ENCODE measurements at places on chromosomes 16 and 17.

DNA sequence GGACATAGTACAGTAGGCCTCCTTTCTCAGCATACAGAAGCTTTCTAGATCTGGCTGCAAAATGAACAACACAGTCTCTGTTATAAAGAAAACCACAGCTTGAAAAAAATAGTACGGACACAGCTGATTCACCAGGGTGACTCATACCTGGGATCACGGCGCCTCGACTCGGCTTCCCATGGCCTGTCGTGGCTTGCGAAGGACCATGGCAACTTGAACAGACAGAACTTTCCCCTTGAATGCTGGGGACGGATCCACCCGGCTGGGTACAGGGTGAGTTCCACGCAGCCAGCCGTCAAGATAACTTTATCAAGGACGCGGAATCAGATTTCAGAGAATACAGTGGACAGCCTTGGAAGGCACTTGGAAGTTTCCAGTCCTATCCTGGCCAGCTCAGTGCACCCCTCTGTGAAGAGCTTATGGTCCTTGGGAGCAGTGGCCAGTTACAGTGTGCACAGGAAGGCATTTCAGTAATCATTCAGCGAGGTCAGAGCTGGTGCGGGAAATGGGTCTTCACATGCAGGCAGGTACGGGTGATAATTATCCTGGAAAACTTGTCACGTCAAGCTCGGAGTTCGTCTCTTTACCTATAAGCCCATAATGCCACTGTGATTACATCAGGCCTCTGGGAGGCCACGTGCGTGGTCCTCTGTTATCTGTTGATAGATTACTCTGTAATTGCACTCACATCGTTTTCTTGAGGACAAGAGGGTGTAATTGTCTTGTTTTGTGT lies 57.9 kb upstream of the MAF start:
- no peak for DNase-seq

DNA sequence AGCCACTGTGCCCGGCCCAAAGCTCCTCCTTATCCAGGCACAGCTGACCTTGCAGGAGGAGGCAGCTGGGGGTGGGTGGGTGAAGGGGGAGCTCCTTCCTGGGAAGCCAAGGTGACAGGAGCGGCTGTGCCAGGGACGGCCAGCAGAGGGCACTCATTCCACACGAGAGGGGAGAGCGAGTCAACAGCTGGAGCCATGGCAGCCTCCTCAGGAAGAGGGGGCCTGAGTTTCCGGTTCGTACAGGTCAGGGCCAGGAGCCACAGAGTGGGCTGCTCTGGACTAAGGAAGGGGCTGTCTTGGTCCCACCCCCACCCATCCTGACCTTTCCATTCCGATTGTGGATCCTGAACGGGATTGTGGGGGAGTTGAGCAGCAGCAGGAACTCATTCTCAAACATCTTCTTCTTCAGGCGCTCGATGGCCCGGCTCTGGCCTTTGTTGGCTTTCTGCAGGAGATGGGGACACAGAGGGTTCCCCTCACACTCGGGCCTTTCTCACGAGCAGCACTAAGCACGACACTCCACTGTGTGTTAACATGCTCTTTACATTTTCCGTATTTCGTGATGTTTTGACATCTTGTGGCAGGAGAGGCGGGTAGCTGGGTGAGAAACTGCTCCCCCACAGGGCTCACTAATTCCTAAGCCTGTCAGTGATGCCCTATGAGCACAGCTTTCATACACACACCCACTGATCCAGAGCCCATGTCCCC lies 61.6 kb downstream of the TIMM22 start:
- DNase-seq, result peak; percentile 65

DNA sequence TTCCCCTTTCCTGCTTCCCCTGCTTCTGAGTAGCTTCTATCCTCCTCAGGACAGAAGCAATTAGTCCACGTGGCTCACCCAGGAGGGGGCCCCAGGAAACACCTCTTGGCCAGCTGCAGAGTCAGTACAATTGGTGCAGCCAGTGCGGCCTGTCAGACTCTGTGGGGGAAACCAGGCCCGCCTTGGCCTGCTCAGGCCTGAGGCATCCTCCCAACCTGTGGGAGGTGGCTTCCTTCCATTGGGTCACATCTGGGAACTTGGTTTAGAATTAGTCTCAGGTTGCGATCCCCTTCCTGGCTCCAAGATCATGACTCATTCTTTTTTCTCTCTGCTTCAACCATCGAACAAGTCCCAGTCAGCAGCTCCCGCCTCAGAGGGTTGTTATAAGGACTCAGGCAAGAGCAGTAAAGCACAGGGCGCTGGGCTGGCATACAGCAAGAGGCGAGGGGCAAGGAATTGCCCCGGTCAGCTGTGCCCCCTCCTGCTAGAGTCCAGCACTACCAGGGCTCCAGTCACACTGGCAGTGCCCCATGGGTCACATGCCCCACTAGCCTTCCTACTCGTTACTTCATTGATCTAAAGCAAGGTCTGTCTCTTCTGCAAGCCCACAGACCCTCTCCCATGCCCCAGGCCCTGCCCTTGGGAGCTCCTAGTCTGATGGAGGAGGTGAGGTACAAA lies 8.1 kb upstream of the EPX start:
- no peak for DNase-seq

- DNase-seq, result no peak
Measured at GRCh38 chr17:17528696-17529652, 32.8 kb upstream of the RASD1 start.

DNA sequence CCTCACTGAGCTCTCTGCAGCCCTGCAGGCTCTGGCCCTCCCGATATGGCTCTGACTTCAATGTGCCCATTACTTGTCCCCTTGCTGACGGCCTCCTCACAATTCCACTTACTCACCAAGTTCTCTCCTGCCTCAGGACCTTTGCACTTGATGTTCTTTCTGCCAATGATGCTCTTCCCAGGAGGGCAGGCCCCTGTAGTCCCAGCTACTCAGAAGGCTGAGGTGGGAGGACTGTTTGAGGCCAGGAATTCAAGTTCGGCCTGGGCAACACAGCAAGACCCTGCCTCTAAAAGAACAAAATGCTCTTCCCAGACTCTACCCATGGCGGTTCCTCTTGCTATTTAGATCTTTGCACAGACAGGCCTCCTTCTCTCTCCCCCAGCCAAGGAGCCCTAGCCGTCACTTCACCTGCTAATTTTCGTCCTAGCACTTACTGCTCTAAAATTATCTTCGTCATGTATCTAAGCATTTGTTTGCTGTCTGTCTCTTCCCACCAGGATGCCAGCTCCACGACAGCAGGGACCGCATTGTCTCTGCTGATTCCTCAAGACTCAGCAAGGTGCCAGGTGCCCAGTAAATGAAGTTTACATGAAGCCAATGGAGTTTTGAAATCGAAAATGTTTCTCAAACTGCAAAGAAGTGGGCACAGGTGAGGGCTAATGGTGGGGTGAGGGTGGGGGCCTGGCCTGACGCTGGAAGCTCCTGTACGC lies 626 bp upstream of the RAI1 start:
- DNase-seq, result no peak

DNA sequence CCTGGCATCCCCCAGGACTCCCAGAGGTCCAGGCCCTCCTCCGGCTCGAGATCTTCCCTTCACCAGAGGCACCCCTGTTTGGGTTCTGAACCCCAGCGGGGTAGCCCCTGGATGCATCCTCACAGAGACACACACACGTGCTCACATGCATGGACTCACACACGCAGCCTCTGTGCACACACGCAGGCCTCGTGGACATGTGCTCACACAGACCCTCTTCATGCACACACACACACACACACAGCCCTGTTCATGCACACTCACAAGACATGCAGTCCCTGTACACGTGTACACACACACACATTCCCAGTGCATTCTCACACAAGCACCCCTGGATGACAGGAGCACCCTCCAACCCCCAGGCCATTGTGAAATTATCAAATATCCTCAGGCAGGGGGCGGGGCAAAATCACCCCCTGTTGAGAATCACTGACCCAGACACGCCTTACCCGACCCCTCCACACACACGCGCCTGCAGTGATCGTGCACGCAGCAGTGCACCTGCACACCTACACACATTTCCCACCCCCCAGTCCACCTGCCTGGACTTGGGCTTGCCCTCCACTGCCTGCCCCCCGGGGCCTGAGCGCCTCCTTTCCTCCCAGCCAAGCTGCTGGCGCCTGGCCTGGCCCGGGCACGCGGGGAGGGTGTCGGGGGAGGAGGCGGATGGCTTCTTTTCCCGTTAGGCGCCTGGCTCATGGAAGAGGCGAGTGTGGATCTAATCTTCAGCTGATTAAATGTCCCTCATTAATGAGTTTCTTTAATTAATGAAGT lies 62.6 kb downstream of the ENGASE start:
- no peak for DNase-seq

DNA sequence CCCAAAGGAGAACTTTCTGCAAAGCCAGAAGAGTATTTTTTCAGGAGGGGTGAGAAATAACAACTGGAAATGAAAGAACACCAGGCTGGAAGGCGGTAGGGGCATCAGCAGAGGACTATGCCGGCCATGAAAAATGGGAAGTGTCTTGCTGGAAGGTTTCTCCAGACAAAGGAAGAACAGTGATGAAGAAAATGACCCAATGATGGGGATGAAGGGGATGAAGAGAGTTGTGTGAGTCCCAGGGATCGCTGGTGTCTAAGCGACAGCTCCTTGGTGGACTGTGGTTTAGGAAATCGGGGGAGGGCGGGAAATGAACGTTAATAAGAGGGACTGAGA lies 623 bp downstream of the TTLL6 start:
- DNase-seq, result no peak

DNA sequence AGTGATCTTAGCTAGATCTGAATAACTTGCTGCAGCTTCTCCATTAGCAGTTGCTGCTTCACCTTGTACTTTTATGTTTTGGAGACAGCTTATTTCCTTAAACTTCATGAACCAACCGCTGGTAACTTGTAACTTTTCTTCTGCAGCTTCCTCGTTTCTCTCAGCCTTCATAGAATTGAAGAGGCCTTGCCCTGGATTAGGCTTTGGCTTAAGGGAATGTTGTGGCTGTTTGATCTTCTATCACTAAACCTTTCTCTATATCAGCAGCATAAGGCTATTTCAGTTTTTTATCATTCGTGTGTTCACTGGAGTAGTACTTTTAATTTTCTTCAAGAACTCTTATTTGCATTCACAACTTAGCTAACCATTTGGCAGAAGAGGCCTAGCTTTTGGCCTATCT lies 21.5 kb upstream of the TMEM92 start:
- no peak for DNase-seq

DNA sequence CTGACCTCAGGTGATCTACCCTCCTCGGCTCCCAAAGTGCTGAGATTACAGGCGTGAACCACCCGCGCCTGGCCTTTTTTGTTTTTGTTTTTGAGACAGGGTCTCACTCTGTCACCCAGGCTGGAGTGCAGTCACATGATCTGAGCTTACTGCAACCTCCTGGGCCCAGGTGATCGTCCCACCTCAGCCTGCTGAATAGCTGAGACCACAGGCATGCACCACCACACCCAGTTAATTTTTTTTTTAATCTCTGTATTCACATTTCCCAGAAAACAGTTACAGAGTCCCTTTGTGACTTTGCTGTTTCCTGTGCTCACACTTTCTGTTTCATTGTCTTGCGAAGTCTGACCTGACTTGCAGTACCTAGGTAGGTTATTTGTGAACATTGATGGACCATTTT lies 2.7 kb downstream of the CLUAP1 start:
- DNase-seq, result no peak

DNA sequence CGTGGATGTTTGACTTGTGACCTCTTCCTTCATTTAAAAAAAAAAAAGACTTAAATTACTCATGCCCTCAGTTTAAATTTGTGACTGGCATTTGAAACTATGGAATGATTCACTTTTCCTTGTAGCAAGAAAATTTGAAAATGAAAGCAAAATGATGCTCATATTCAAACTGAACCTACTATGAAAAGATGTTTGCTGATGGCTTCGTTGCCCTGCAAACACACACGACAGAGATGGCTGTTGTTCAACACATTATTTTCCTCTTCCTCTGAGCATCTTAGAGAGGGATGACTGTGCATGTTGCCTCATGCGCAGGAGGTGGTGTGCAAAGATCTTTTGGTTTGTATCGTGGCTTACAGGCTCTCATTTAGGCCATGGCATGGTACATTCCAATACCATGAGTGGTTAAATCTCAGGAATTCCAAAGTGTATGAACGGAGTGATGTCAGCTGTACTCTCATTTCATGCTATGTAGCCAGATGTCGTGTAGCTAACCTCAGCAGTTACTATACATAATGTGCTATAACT lies 164.5 kb downstream of the PRKCA start:
- DNase-seq, result peak; percentile 48

DNA sequence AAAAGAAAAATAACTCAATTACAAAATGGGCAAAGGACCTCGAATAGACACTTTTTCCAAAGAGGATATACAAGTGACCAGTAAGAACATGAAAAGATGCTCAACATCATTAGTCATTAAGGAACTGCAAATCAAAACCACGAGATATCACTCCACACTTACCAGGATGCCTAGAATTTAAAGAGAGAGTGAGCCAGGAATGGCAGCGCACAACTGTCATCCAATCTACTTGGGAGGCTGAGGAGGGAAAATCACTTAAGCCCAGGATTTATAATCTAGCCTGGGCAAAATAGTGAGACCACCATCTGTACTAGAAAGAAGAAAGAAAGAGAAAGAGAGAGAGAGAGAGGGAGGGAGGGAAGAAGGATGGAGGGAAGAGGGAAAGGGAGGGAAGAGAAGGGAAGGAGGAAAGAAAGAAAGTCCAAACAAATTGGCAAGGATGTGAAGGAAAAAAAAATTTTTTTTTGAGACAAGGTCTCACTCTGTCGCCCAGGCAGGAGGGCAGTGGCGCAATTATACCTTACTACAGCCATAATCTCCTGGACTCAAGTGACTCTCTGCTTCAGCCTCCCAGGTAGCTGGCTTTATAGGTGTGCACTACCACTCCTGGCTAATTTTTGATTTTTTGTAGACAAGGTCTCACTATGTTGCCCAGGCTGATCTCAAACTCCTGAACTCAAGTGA lies 22.6 kb downstream of the TBX2 start:
- no peak for DNase-seq

DNA sequence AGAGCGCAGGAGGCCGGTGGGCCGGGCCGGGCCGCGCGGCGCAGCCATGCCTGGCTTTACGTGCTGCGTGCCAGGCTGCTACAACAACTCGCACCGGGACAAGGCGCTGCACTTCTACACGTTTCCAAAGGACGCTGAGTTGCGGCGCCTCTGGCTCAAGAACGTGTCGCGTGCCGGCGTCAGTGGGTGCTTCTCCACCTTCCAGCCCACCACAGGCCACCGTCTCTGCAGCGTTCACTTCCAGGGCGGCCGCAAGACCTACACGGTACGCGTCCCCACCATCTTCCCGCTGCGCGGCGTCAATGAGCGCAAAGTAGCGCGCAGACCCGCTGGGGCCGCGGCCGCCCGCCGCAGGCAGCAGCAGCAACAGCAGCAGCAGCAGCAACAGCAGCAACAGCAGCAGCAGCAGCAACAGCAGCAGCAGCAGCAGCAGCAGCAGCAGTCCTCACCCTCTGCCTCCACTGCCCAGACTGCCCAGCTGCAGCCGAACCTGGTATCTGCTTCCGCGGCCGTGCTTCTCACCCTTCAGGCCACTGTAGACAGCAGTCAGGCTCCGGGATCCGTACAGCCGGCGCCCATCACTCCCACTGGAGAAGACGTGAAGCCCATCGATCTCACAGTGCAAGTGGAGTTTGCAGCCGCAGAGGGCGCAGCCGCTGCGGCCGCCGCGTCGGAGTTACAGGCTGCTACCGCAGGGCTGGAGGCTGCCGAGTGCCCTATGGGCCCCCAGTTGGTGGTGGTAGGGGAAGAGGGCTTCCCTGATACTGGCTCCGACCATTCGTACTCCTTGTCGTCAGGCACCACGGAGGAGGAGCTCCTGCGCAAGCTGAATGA lies 606 bp downstream of the THAP11 start:
- DNase-seq, result peak; percentile 42

- DNase-seq, result no peak
Measured at GRCh38 chr16:13134836-13135235, 233.4 kb downstream of the SHISA9 start.
